ENCODE measurements at places on chromosomes 16 and 17. TPM values are rescaled to one million over a fixed set of nuclear protein-coding genes. Genes with fewer than 3 reads are reported as not detected.

Gene C16orf95
- 2.8 TPM for total RNA-seq

Gene SPIRE2
- 2.4 TPM for total RNA-seq

Gene ARSG
- total RNA-seq: 1.5 TPM

Gene ECI1
- total RNA-seq: 36.2 TPM

Gene TUBG2
- total RNA-seq: 2.7 TPM

Gene CSF3
- total RNA-seq: 0.90 TPM

Gene GAS2L2
- under 0.01 TPM for total RNA-seq

Gene ZFPM1
- 1.6 TPM for total RNA-seq

Gene C16orf89
- total RNA-seq: not detected

Gene SLC35B1
- total RNA-seq: 56.0 TPM

Gene C17orf100
- 0.13 TPM for total RNA-seq

Gene PRSS36
- 0.39 TPM for total RNA-seq

Gene SLFN12L
- under 0.01 TPM for total RNA-seq

Gene DPEP3
- 0.13 TPM for total RNA-seq

Gene LRRC36
- total RNA-seq: 0.13 TPM

Gene GPR142
- total RNA-seq: not detected

Gene PLK1
- 7.6 TPM for total RNA-seq
